Activated naive CD4-positive, alpha-beta T cell (primary cell): ENCODE measurements at places on chromosomes 7 and 10.

DNA sequence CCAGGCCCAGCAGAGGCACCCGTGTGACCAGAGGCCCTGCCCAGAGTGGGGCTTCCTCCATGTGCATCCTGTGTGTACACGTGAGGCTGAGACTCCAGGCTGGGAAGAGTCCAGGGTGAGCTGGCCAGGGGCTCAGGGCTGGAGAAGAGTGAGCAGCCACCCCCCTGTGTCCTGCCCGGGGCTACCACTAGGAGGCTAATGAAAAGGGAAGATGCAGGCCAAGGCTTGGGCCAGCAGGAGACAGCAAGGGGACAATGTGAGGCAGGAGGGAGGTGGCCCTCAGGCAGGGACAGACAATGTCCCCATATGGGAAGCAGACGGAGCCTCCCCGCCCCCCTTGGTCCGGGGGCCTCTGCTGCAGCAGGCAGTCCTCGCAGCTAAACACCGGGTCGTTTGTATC lies 102.0 kb downstream of the HIF1AN start:
- no peak for DNase-seq

DNA sequence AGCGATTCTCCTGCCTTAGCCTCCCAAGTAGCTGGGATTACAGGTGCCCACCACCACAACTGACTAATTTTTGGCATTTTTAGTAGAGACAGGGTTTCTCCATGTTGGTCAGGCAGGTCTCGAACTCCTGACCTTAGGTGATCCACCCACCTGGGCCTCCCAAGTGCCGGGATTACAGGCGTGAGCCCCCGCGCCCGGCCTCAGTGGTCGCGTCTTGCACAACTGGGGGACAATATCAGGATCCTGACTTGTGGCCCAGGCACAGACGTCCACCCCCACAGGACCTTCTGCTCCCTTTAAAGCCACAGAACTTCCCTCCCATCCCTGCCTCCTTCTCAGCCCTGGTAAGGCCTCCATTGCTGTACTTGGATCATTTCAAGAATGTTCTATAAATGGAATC lies 16.8 kb upstream of the LARP4B start:
- no peak for DNase-seq

- no peak for DNase-seq
These were observed 7.6 kb downstream of the TACR2 start for GRCh38 chr10:69409176-69409495.

GRCh38 chr7:7719236-7719635 lies 829 bp upstream of the RPA3 start:
- DNase-seq = no peak

DNA sequence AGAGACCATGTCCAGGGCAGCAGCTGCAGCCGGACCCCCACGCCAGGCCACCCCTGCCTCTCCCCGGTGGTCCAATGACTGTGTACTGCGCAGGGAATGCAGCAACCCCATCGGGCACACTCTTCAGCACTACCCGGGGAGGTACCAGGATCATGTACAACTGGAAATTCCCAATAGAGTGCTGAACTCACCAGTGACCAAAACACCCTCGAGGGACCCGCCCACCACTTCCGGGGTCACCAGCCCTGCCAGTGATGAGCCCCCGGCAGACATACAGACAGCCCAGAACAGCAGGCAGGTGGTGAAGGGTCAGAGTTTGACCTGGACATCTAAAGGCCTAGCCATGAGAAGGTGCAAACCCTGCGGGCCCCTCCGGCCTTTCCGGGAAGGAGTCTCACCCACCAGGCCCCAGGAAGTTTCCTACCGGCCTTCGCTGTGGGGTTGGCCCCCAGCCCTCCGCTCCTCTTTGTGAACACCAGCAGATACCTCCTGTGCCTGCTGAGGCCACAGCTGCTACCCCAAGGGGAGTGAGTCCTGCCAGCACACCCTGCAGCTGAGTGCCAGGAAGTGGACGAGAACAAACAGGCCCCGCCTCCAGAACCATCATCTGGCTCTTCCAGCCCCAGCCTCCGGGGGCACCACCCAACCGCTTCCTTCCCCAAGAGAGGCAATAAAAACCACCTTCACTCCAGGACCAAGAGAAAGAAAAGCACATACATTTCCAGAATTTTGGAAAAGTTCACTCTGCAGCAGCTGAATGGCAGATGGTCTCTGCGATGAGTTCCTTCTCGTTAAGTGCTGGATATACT lies 5.0 kb upstream of the ANKRD61 start:
- DNase-seq = no peak

- DNase-seq = no peak
These were observed 77.2 kb downstream of the HIF1AN start for GRCh38 chr10:100612601-100613595.

GRCh38 chr10:88880282-88881076 lies 434 bp downstream of the STAMBPL1 start:
- peak; percentile 67 for DNase-seq

DNA sequence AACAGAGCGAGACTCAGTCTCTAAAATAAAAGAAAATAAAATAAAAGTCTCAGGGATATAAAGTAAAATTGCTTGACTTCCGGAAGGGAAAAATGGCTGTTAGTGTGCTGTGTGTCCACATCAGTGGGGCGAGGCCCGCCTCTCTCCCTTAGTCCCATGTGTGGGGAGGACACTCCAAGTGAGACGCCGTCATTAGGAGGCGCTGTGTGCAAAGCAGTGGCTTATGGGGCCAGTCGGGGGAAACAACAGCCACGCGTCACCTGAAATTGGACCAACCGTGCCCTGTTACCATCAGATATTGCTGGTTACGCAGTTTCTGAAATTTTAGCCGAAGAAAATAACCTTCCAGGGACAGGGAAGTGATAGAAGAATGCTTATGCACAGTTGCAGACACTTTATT lies 15.8 kb downstream of the SFXN4 start:
- DNase-seq = no peak

- no peak for DNase-seq
These were observed 1.3 kb downstream of the LRWD1 start for GRCh38 chr7:102466097-102466496.

- no peak for DNase-seq
These were observed 4.6 kb downstream of the ATP5F1C start for GRCh38 chr10:7792541-7792940.

DNA sequence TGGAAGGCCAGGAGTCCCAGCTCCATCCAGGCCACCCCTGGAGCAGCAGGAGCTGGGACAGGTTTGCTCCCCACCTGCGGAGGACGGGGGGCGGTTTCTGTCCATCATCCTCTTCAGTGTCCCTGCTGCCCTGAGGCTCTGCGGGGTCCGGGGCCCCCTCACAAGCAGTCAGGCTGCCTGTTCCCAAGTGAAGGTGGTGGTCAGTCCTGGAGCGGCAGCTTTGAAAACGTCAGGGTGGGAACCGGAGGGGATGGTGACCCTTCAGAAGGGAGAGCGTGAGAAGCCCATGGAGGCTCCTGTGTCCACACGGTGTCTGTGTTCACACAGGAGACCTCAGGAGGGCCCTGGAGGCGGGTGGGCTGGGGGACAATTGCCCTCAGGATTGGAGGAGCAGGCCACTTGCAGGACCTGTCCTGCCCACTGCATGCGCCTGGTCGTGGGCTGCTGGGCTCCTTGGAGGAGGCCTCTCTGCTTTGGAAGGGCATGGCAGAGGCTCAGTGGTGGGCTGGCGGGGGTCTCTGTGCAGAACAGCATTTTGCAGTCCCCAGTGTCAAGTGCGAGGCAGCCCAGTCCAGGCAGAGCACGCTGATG lies 49.3 kb upstream of the INPP5A start:
- DNase-seq = no peak

DNA sequence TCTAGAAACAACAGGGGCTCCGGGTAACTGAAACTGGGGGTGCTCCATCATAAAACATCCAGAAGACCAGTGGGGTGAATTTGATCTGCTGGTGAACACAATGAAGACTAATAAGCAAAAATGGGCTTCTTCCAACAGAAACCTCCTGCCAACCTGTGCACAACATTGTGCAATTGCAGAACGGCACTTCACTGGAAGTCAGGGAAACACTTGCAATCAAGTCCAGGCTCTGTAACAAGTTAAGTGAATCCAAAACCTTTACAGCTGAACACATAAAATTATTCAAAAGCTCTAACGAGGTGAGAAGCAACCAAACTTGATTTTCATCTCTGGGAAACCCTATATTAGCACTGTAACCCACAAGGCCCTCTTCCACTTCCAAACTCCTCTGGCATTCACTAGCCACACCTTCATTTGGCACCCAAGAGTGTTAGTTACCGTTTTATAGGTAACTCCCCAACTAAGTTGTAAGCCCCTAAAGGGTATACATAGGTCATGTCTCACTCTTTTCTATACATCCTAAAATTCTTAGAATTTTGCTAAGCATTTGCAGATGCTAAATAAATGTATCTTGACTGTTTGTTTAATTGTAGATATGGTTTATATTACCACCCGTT lies 22.0 kb downstream of the IMMP2L start:
- no peak for DNase-seq

GRCh38 chr7:36895192-36895591 lies 170.9 kb upstream of the AOAH start:
- DNase-seq = no peak
